ENCODE measurements at places on chromosomes 4 and X. TPM values are rescaled to one million over a fixed set of nuclear protein-coding genes. Genes with fewer than 3 reads are reported as not detected.

The SPANXA1 gene
- not detected for total RNA-seq

The NWD2 gene
- total RNA-seq: not detected

The CENPVL2 gene
- not detected for total RNA-seq

The ABHD18 gene
- total RNA-seq: 8.6 TPM

The ZNF330 gene
- total RNA-seq: 19.8 TPM

The DHRSX gene
- total RNA-seq: 24.5 TPM

The FHIP1A gene
- 0.13 TPM for total RNA-seq

The FABP2 gene
- total RNA-seq: not detected

The AREG gene
- 0.32 TPM for total RNA-seq

The GPC3 gene
- total RNA-seq: not detected

The FMR1 gene
- total RNA-seq: 24.1 TPM

The BCAP31 gene
- total RNA-seq: 266 TPM

The PRPS2 gene
- 26.8 TPM for total RNA-seq

The FGFBP1 gene
- not detected for total RNA-seq

The CT45A2 gene
- not detected for total RNA-seq

The CXCL1 gene
- 4.5 TPM for total RNA-seq

The ANXA10 gene
- total RNA-seq: 0.50 TPM

The PPEF1 gene
- total RNA-seq: not detected

The PRSS12 gene
- 15.2 TPM for total RNA-seq

The AWAT2 gene
- total RNA-seq: not detected

The TBC1D9 gene
- 38.0 TPM for total RNA-seq

The TMPRSS11D gene
- 0.16 TPM for total RNA-seq

The NAP1L2 gene
- total RNA-seq: 3.0 TPM
